Activated CD4-positive, alpha-beta T cell treated with anti-CD3 and anti-CD28 coated beads, Interleukin-2, amount 50 U/mL, for 24 hours (primary cell): ENCODE measurements at places on chromosomes 16 and 17.

- no peak for DNase-seq
Measured at GRCh38 chr17:71516149-71516548, 604.7 kb upstream of the SOX9 start.

GRCh38 chr16:25092441-25092840 lies 19.1 kb upstream of the LCMT1 start:
- DNase-seq, result no peak

DNA sequence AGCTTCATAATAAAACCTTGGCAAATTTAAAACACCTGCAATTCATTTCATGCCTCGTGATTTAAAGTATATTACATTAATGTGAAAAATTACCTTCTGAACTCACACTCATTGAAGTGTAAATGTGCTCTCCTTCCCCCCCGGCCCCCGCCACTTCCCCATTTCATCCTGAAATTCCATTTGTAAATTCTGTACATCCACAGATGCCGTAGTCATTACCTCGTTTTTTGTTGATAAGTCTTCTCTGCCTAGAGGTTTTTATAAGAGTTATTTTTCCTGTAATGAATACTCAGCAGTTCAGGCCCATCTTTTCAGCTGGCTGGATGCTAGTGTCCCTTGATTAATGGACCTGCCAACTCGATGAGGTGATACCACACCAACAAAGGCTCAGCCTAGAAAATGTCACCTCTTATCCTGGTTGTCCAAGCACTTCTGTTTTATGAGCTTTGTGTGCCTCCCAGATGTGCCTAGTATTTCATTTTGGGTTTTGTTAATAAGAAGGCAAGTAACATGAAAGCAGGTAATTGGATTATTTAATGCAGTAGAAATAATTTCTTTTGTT lies 64.8 kb upstream of the KIFC3 start:
- DNase-seq, result no peak

GRCh38 chr17:39100530-39100929 lies 50.9 kb downstream of the PLXDC1 start:
- DNase-seq, result no peak

GRCh38 chr17:82230609-82231311 lies 1.9 kb downstream of the SLC16A3 start:
- no peak for DNase-seq

GRCh38 chr17:43613917-43614316 lies 47.8 kb downstream of the MEOX1 start:
- DNase-seq, result no peak

- no peak for DNase-seq
Measured at GRCh38 chr16:1913327-1914083, 4.7 kb downstream of the HS3ST6 start.

DNA sequence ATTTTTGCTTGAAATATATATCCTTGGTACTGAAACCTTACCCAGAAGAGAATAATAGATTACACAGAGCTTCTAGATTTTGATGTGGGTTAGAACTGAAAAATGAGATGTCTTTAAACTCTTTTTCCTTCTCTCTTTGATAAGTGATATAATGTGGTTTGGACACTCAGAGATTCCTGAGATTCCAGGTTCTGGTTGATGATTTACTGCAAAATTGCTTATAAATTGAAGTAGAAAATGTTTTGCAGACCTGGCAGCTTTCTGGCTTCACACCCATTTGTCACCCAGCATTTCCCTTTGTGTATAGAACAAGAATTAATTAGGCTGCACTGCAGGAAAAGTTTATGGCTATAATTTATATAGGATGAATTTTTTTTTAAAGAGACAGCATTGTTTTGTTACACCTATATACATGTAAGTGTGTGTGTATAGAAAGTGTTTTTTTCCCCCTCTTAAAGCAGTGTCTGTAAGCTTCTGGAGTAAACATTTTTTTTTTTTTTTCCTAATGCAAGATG lies 23.5 kb downstream of the AATF start:
- no peak for DNase-seq

DNA sequence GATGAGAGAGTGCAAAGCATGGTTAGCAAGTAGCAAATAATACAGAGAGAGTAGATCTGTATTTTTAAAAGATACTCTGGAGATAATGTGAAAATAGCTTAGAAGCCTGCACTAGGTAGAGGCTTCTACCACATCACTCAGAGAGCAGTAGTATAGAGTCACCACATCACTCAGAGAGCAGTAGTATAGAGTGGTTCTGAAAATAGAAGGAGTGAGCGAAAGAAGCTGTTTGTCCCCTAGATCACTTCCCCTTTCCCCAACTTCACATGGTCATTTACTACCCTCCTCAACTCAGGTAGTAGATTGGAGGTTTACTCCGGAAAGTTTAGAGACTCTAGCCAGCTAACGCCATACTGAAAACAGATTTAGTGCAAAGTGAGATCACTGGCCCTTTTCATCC lies 17.1 kb downstream of the DGKE start:
- DNase-seq, result no peak

DNA sequence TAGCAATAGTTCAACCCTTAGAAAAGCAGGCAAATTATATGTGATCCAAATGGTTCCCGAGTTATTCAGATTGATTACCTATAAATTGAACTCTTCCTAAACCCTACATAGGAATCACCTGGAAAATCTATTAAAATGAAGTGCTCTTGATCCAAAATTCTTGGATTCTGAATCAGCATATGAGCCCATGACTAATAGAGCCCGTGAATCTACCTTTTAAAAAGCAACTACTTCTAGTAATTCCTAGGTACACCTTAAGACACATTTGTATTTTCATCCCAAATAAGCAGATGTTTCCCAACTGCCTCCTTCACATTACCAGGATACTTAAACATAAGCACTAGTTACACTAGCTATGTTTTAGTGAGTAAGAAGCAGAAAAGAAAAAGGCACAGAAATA lies 1171.0 kb upstream of the GOT2 start:
- no peak for DNase-seq

DNA sequence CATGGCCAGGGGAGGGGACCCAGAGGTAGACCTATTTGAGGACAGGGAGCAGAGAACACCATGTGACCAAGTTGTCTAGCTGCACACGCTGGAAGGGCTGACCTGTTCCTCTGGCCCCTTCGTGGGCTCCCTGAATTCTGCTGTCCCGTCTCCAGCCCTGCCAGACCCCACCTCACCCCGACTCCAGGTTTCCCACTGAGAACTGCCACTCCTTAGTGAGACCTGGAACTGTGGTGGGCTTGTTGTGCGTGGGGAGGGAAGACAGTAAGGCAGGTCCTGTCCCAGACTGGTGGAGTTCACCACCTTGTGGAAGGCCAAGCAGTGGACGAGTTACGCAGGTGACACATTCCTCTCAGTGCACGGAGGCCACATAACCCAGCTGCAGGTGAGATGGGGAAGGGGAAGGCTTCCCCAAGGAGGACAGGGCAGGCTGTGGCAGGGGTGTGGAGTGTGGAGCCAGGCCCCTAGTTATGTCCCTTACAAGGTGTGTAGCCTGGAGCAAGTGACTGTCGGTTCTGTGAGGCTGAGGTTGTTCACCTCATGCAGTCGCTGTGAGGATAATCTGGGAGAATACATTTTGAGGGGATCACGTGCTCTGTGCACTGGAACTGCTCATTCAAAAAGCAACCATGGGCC lies 54.7 kb downstream of the USP22 start:
- no peak for DNase-seq

- DNase-seq, result peak; percentile 88
Measured at GRCh38 chr16:67659675-67660563, at the start of gene ACD. Gene ACD, minus strand, starts transcription at chr16:67660260. Its CDS starts 40 bp downstream, at chr16:67660220.
